NCI-H2171 treated with DMSO at 0.1 percent for 48 hours (cell line): ENCODE measurements at places on chromosomes 1 and 21.

DNA sequence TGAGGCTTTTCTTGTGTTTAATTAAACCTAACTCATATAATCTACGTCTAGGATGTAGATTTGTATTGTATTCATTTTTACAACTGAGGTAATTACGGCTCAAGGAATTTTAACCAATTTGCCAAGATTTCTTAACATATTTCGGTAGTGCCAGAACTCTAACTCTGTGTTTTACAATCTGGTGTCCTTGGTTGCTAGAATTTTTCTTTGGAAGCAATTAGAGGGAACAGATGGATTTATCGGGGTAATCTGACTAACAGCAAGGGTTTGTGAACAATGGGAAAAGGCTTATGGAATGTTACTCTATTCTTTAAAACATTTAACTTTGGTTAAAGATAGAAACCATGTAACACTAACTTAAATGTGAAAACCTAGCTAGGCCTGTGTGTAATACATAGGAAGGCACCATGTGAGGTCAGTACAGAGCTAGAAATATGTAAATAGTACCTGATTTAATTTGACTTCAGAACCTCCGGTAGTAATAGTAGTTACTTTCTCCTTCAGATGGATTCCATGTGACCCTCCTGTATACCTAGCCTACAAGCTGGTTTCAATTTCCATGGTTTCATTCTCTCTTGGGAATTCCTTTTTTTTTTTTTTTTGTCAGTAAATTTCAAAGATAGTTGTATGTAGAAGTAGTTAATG lies 1.2 kb downstream of the MTF2 start:
- DNase-seq: peak; percentile 62

DNA sequence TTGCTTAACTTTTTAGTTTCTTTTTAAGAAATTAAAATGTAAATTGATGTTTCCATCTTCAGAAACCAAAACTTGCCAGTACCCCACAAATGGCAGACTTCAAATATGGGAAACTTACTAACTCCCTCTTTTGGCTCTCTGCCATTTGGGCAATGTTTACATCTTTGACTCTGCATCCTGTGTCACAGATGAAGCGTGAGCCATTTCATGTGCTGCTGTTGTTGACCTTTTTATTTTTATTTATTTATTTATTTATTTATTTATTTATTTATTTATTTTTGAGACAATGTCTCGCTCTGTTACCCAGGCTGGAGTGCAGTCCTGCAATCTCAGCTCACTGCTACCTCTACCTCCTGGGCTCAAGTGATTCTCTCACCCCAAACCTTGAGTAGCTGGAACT lies 16.0 kb upstream of the COG2 start:
- no peak for DNase-seq

DNA sequence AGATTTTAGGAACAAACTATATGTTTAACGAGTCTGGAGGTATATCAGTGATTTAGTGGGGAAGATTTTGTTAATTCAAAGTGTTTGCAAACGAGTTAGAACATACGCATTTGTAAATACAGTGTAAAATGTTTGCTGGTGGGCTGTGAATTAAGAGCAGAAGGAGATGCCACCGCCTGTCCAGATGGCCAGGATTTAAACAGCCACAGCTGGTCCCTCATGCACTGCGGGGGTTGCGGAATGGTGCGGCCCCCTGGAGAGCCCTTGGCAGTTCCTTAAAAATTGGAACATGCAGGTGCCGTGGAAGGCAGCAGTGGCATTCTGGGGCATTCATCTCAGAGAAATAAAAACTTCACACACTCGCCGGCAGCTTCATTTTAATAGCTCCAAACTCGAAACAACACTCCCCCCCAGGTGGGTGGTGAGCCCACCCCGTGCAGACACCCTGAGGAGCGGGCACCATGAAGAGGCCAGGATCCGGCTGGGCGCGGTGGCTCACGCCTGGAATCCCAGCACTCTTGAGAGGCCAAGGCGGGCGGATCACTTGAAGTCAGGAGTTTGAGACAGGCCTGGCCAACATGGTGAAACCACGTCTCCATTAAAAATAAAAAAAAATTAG lies 3.5 kb upstream of the C1orf159 start:
- peak; percentile 74 for DNase-seq

DNA sequence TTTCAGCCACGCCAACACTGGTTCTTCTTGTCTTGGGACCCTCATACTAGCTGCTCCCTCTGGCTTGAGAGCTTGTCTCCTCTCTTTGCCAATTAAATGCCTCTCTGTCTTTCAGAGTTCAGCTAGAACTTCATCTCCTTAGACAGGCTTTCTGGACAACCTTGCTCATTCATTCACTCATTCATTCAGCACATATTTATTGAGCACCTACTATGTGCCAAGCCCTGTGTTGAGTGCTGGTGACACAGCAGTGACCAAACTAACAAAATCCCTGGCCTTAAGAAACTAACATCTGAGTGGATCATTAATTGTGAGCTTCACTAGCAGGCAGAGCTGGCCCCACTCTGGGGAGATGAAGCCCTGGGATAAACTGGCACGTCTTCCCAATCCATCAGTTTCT lies 24.9 kb upstream of the CASZ1 start:
- no peak for DNase-seq

- DNase-seq: no peak
These were observed 85.5 kb downstream of the RIPK4 start for GRCh38 chr21:41681348-41681801.

DNA sequence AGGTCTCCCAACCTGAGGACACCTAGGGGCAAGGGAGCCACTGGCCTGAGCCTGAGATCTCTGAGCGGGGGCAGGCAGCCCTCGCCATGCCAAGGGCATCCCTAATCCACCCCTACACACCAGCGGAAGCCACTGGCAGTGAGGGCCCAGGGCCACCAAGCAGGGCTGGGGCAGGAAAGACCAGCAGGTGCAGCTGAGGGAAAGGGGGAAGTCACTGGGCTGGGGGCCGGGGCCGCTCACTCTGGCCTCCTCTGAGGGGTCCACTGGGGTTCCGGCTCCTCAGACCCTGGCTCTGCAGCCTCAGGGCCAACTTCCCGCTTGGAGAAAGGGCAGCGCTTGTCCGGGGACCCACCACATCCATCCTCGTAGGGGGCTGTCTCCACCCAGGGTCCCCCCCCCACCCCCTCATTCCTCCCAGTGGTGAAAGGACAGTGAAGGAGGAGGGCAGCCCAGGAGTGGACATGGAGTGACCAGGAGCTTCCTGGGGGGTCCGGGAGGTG lies 42.5 kb upstream of the ACTRT2 start:
- no peak for DNase-seq

- DNase-seq: no peak
These were observed 87.7 kb downstream of the NPHP4 start for GRCh38 chr1:5904551-5904950.

DNA sequence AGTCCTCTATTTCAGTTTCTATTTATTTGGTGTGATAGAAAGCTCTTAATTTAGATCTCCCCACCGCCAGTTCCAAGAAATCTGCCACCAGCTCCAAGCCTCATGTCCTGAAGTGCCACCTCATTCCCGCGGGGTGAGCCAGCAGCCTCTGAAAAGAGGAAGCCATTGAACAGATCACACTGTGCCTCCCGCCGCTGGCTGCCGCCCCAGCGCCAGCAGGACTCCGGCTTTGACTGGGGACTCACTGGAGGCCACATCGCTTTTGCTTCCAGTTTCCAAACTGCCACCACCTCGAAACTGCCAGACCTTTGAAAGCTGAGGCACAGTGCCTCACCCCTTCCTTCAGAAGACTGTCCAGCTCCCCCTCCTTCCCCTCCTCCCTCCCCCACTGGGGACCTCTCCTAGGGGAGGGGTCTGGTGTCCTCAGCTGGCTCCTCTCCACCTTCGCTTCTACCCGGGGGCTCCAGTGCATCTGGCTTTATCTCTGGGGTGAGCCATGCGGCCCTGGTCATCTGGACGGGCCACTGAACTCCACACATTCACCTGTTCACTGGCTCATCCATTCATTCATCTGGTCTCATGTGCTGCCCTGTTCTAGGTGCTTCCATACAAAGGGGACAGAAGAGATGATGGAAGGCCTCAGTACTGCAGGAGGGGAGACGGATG lies 58.9 kb downstream of the VPS26C start:
- no peak for DNase-seq

- DNase-seq: no peak
These were observed 112.9 kb downstream of the CDC7 start for GRCh38 chr1:91613595-91613994.

DNA sequence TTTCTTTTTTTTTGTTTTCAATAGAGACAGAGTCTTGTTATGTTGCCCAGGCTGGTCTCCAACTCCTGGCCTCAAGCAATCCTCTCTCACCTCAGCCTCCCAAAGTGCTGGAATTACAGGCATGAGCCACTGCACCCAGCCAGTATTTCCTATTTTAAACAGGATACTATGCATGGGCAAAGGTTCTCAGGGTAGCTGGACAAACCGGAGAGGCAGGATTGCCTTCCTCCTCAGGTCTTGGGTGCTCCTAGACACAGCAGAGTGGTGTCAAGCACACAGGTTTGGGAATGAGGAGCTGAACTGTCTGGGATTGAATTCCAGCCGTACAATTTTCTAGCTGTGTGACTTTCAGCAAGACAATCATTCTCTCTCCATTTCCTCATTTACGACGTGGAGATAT lies 22.9 kb upstream of the HNRNPU start:
- no peak for DNase-seq

GRCh38 chr1:183869664-183870063 lies 64.7 kb downstream of the RGL1 start:
- DNase-seq: no peak

GRCh38 chr21:45383615-45384201 lies 21.3 kb upstream of the COL18A1 start:
- no peak for DNase-seq

DNA sequence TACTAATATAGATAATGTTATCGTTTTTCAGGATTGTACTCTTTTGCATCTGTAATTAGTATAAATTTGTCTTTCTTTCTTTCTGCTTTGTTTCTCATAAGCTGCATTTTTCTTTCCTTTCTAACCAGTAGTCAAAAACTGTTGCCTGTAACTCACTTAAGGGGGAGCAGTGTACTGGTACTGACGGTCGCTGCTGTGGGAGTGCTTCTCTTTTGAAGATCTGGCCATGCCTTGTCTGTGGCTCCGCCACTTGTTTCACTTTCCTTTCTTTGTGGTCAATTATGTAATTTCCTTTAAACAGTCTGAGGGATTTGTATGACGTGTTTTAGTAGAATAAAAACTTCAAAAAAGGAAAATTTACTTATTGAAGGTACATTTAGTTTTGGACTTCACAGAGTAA lies 37.0 kb downstream of the MIA3 start:
- DNase-seq: no peak

DNA sequence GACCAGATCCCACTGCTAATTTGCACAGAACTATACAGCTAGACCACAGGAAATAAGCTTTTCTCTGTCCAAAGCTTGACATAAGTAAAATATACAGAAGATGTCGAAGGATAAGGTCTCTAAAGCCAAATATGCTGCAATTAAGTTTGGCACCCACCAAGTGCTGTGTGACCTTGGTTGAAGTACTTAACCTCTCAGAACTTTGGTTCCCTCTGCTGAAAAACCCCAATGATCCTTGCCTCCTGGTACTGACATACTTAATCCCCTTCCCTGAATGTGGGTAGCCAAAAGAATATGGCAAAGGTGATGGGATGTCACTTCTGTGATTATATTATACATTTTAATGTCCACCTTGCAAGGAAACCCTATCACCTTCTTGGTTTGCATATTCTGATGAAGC lies 290.5 kb downstream of the VAV3 start:
- DNase-seq: no peak

DNA sequence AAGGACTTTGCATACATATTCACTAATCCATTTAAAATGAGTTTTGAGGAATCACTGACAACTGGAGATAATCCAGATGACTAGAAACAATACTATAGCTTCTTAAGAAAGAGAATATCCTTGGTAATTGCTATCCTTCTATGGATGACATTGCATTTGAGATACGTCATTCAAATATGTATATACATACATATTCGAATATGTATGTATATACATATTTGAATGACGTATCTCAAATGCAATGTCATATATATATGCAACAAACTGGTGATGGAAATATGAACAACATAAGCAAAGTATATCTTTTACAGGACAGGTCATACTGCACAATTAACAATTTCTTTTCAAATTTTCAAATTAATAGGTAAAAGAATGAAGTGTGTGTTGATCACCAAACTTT lies 41.7 kb downstream of the EXTL2 start:
- DNase-seq: no peak

DNA sequence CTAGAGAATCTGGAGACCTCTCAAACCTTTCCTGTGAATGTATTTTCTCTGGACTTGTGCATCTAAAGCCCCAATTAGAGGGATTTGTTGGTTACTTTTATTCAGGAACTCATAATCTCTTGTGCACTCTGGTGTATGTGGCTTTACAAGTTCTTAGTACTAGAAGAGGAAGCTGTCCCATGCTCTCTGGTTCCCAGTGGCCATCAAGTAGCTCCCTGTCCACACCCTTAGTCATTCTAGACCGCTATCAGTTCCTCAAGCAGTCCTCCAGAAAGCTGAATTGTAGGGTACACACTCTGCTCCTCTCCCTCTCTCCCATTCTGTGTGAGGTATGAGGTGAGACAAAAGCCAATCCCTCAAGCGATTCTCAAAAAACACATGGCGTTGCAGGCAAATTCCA lies 470.3 kb downstream of the PTPRC start:
- no peak for DNase-seq

- DNase-seq: peak; percentile 40
These were observed 63.2 kb upstream of the TMEM51 start for GRCh38 chr1:15090373-15090772.

DNA sequence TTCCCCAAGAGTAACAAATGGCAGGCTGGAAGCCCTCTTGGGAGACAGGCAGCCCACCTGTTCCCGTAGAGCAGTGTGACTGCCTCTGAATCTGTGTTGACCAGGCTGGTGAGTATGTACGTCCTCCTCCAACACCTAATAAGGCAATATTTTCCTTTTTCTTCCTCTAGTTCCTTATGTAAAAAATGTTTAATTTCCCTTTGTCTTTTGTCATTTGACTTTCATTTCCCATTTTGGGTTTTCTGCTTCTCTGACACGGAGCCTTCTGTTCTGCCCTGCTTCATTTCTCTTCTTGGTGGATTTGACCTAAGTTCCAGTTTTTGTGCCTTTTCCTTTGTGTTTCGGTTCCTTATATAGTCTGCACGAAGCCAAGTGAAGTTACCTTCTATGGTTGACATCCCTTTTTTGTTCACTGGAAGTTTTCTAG lies 65.8 kb upstream of the ATF3 start:
- DNase-seq: peak; percentile 33

DNA sequence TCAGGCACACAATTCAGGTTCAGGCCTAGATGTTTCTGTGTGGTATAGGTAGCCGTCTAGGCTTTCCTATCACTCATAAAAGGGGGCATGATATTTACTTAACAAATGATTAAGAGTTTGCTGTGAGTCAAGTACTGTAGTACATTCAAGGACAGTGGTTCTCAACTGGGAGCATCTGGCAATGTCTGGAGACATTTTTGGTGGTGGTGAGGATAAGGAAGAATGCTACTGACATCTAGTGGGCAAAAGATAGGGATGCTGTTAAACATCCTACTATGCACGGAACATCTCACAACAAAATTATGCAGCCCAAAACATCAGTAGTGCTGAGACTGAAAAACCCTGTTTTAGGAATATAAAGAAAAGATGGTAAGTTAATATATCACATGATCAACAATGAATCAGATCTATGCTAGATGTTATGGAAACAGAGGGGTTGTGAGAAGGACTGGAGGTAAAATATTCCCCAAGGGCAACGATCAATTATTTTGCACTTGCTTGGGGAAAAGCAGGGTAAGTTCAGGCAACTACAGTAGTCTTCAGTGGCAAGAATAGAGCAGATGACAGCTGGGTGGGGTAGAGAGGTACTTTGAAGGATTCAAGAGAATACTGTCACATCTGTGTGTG lies 4.9 kb downstream of the DNTTIP2 start:
- peak; percentile 31 for DNase-seq

GRCh38 chr1:36947384-36947783 lies 86.9 kb downstream of the GRIK3 start:
- DNase-seq: peak; percentile 81
